CD14-positive monocyte (primary cell): ENCODE measurements at places on chromosomes 16 and 17. TPM values are rescaled to one million over a fixed set of nuclear protein-coding genes. Genes with fewer than 3 reads are reported as not detected.
A peak's percentile ranks its signal among the peaks of the same experiment; 100 is the strongest.

DNA sequence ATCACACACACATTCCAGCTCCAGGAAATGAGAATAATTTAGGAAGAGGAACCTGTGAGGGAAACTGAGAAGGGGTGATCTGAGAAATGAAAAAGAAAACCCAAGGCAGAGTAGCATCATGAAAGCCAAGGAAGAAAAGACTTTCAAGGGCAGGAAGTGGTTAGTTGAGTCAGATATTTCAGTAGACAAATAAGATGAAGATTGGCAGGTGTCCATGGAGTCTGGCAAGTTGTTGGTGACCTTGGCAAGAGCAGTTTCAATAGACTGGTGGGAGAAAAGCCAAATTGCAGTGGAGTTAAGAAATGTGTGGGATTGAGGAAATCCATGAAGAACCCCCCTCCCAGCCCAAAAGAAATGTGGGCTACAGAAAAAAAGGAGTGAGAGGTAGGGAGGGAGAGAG is 10.7 kb downstream of the GNAO1 start:
- H3K4me1 ChIP-seq: peaks cover 4% of the 10 kb centered on the region
- H3K27me3 ChIP-seq: peaks cover 10% of the 10 kb centered on the region
- DNase-seq: no peak
- no peak overlapping the region for H3K4me3 ChIP-seq
- no peak overlapping the region for H3K27ac ChIP-seq

The CD300H gene
- polyA plus RNA-seq: 57.9 and 64.7 TPM in 2 replicates

DNA sequence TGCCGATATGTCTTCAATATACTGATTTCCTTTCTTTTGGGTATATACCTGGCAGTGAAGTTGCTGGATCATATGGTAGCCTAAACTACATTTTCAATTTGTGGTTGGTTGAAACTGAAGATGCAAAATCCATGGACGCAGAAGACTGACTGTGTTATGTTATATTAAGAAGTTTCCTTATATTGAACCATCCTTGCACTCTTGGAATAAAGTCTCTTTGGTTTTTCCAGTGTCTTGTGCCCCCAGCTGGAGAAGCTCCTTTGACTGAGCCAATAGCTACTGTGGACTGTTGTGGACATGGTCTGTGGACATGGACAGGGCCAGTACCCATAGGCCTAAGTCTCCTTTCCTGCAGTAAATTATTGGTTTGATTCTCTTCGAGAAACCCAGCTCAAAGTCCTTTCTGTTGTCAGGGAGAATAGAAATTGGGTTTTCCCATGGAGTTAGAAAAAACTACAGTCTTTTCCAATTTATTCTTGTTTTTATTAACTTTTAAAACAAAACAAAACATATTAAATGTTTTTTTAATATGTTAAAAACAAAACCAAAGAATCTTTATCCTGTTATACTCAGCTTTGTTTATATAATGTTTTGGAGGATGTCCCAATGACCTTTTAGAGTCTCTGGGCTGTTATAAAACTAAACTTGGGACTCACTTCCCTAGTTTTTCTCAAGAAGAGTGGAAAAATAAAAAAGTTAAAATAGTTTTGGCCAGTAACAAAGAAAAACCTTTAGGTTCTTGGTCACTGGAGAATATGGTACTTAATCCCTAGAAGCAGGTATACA is 15.2 kb upstream of the IL34 start:
- no peaks in the 10 kb centered on the region for H3K27me3 ChIP-seq
- H3K36me3 ChIP-seq: no peaks in the 10 kb centered on the region
- no peak overlapping the region for H3K4me3 ChIP-seq

The ANKRD40CL gene
- not detected in 2 replicates for polyA plus RNA-seq

- H3K27me3 ChIP-seq: no peaks in the 10 kb centered on the region
- no peaks in the 10 kb centered on the region for H3K36me3 ChIP-seq
- no peak overlapping the region for H3K4me3 ChIP-seq
- peaks cover 6% of the 10 kb centered on the region for H3K4me1 ChIP-seq
- no peak for DNase-seq
Measured at GRCh38 chr17:41625602-41626001, 1.2 kb upstream of the KRT17 start.

The BEAN1 gene
- 0.81 TPM for polyA plus RNA-seq

The MYH8 gene
- not detected for polyA plus RNA-seq

DNA sequence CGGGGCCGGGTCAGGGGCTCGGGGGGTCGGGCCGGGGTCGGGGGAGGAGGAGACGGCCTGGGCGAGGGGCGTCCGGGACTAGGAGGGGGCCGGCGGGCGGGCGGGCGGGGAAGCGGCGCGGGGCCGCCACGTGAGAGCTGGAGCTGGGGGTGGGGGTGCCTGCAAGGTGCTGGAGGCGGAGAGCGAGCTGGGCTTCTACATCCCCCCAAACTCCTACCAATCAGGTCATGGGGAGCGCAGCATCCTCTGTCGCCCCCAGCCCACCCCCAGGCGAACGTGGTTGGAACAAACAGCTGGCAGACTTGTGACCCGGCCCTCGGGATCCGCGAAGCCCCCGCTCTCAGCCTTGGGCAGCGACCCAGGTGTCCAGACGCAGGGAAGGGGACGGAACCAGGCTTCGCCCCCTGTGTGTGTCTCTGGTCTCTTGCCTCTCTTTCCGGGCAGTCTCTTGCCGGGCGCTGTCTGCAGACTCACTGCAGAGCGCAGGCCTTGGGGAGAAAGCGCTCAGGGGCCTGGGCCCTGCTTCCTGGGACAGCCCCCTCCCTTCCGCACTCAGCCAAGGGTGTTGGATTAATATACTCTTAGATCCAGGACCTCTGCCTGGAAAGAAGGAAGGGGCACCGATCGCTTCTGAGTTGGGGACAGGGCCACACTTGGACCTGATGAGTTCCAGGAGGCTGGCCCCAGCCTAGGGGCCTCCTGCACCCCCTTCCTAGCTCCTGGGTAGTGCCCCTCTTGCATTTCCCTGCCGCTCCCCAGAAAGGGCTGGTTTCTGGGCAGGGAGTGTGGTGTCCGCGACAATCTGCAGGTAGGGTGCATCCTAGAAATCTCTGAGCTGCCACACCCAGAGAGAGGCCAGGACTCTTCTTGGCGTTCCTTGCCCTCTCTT is 722 bp downstream of the RASL10B start:
- no peak overlapping the region for H3K4me3 ChIP-seq
- peaks cover 23% of the 10 kb centered on the region for H3K27me3 ChIP-seq
- H3K27ac ChIP-seq: no peak overlapping the region
- H3K36me3 ChIP-seq: peaks cover 15% of the 10 kb centered on the region
- peaks cover 7% of the 10 kb centered on the region for H3K4me1 ChIP-seq

The ARL5C gene
- 0.04 and 0.20 TPM in 2 replicates for polyA plus RNA-seq

DNA sequence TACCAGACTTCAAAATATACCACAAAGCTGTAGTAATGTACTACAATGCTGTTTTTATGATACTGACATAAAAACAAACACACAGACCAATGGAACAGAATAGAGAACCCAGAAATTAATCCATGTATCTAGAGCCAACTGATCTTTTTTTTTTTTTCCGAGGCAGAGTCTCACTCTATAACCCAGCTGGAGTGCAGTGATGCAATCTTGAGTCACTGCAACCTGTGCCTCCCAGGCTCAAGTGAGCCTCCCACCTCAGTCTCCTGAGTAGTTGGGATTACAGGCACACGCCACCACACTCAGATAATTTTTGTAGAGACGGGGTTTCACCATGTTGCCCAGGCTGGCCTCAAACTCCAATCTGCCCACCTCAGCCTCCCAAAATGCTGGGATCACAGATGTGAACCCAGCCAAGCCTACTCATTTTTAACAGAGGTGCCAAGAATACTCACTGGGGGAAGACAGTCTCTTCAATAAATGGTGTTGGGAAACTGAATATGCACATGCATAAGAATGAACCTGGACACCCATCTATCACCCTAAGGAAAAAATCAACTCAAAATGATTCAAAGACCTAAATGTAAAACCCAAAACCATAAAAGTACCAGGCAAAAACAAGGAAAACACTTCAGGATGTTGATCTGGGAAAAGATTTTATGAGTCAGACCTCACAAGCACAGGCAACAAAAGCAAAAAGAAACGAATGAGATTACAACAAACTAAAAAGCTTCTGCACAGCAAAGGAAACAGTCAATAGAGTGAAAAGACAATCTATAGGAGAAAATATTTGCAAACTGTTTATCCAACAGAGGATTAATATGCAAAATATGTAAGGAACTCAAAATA is 63.1 kb downstream of the STX8 start:
- no peak overlapping the region for H3K4me3 ChIP-seq
- no peaks in the 10 kb centered on the region for H3K36me3 ChIP-seq
- H3K27me3 ChIP-seq: no peaks in the 10 kb centered on the region

GRCh38 chr17:68850749-68851510 is 104.3 kb downstream of the ABCA8 start:
- DNase-seq: no peak
- H3K27ac ChIP-seq: no peak overlapping the region
- H3K36me3 ChIP-seq: no peaks in the 10 kb centered on the region
- H3K4me1 ChIP-seq: no peaks in the 10 kb centered on the region
- no peak overlapping the region for H3K4me3 ChIP-seq

- H3K27me3 ChIP-seq: no peaks in the 10 kb centered on the region
- no peak overlapping the region for H3K27ac ChIP-seq
- DNase-seq: no peak
- peaks cover 8% of the 10 kb centered on the region for H3K4me1 ChIP-seq
Measured at GRCh38 chr16:89191901-89192185, 8.5 kb downstream of the SLC22A31 start.

The TNFRSF13B gene
- 0.10 and 0.21 TPM in 2 replicates for polyA plus RNA-seq

The SALL1 gene
- not detected for polyA plus RNA-seq

The RHBDL1 gene
- polyA plus RNA-seq: not detected

DNA sequence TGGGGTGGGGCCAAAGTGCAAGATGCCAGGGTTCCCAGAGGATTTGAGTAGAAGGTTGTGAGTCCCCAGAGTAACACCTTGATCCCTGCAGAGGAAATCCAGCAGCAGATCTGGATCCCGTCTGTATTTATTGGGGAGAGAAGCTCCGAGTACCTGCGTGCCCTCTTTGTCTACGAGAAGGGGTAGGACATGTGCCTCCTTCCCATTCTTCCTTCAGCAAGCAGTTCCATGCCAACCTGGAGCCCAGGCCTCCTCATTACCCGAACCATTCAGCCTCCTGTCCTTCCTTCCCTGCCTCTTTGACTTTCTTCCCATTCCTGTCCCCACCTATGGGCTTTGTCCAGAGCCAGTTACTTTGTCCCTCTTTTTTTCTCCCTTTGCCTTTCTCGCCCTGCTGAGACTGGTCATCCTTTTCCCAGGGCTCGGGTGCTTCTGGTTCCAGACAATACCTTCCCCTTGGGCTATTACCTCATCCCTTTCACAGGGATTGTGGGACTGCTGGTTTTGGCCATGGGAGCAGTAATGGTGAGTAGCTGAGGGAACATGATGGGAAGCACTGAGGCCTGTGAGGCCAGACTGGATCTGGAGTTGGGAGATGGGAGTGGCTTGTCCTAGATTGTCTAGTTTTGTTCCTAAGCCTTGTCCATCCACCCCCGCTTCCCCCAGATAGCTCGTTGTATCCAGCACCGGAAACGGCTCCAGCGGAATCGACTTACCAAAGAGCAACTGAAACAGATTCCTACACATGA is 2.9 kb downstream of the RNF167 start:
- no peak overlapping the region for H3K4me3 ChIP-seq
- no peaks in the 10 kb centered on the region for H3K27me3 ChIP-seq
- H3K36me3 ChIP-seq: peaks cover 49% of the 10 kb centered on the region
- H3K4me1 ChIP-seq: peaks cover 74% of the 10 kb centered on the region

- no peaks in the 10 kb centered on the region for H3K4me1 ChIP-seq
- no peak overlapping the region for H3K27ac ChIP-seq
- no peak for DNase-seq
- H3K4me3 ChIP-seq: no peak overlapping the region
- no peaks in the 10 kb centered on the region for H3K36me3 ChIP-seq
- no peaks in the 10 kb centered on the region for H3K27me3 ChIP-seq
Measured at GRCh38 chr17:67620636-67621035, 97.1 kb upstream of the NOL11 start.

The TANC2 gene
- 2.9 and 6.5 TPM in 2 replicates for polyA plus RNA-seq

The HID1 gene
- polyA plus RNA-seq: not detected

The HS3ST3A1 gene
- polyA plus RNA-seq: not detected

DNA sequence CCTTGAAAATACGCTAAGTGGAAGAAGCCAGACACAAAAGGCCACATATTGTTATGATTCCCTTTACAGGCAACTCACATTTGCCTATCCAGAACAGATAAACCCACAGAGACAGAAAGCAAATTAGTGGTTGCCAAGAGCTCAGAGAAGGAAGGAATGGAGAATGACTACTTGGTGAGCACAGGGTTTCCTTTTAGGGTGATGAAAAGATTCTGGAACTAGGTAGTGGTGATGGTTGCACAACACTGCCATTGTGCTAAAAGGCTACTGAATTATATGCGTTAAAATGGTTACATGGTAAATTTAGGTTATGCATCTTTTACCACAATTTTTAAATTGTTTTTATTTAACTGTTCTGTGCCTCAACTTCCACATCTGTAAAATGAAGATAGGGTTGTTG is 4.4 kb downstream of the COPRS start:
- no peaks in the 10 kb centered on the region for H3K27me3 ChIP-seq
- H3K27ac ChIP-seq: no peak overlapping the region
- DNase-seq: no peak
- no peak overlapping the region for H3K4me3 ChIP-seq
- peaks cover 17% of the 10 kb centered on the region for H3K36me3 ChIP-seq
- H3K4me1 ChIP-seq: peaks cover 12% of the 10 kb centered on the region

GRCh38 chr16:785563-786535 is 2.3 kb downstream of the RPUSD1 start:
- no peak overlapping the region for H3K4me3 ChIP-seq
- H3K36me3 ChIP-seq: peaks cover 13% of the 10 kb centered on the region
- DNase-seq: peak; percentile 62
- H3K27me3 ChIP-seq: no peaks in the 10 kb centered on the region

The GRAP gene
- polyA plus RNA-seq: 3.9 TPM

- no peaks in the 10 kb centered on the region for H3K36me3 ChIP-seq
- DNase-seq: no peak
- H3K27ac ChIP-seq: no peak overlapping the region
- H3K4me3 ChIP-seq: no peak overlapping the region
Measured at GRCh38 chr17:7831233-7831632, 2.8 kb upstream of the KDM6B start.

The SLC6A2 gene
- not detected for polyA plus RNA-seq

DNA sequence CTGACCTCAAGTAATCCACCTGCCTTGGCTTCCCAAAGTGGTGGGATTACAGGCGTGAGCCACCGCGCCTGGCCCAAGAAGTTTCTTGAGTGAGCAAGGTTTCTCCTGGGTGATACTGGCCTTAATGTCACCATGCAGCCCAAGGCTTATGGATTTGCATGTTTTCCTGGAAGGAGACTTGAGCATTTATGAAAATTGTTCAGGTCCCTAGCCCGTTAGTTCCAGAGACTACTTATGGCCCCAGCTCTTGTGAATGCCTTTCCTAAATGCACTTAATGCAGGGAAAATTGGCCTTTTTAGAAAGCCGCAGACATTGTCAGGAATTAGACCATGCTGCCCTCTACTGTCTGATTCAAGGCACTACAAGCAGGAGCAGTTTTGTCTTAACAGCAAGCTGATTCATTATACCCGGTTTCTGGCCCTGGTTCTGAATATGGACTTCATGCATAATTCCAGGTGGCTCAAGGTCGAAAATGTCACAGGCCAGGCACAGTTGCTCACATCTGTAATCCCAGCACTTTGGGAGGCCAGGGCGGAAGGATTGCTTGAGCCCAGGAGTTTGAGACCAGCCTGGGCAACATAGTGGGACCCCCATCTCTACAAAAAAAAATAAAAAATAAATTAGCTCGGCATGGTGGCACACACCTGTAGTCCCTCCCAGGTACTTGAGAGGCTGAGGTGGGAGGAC is 91.3 kb downstream of the SNX29 start:
- H3K36me3 ChIP-seq: peaks cover 44% of the 10 kb centered on the region
- no peak overlapping the region for H3K4me3 ChIP-seq
- no peak overlapping the region for H3K27ac ChIP-seq
- DNase-seq: peak; percentile 68

The TEDC2 gene
- 0.41 TPM in 1 of 2 replicates, not detected in the other for polyA plus RNA-seq
